Sigmoid colon (tissue), 7 donors: ENCODE measurements at places on chromosomes 12 and 14. TPM values are rescaled to one million over a fixed set of nuclear protein-coding genes. Genes with fewer than 3 reads are reported as not detected.
A peak's percentile ranks its signal among the peaks of the same experiment; 100 is the strongest.

- DNase-seq: no peak
Observed at GRCh38 chr12:52655720-52656124, 3.7 kb upstream of the KRT2 start.

GRCh38 chr14:82855912-82856391, 1322.3 kb upstream of the SEL1L start:
- no peak for DNase-seq

DNA sequence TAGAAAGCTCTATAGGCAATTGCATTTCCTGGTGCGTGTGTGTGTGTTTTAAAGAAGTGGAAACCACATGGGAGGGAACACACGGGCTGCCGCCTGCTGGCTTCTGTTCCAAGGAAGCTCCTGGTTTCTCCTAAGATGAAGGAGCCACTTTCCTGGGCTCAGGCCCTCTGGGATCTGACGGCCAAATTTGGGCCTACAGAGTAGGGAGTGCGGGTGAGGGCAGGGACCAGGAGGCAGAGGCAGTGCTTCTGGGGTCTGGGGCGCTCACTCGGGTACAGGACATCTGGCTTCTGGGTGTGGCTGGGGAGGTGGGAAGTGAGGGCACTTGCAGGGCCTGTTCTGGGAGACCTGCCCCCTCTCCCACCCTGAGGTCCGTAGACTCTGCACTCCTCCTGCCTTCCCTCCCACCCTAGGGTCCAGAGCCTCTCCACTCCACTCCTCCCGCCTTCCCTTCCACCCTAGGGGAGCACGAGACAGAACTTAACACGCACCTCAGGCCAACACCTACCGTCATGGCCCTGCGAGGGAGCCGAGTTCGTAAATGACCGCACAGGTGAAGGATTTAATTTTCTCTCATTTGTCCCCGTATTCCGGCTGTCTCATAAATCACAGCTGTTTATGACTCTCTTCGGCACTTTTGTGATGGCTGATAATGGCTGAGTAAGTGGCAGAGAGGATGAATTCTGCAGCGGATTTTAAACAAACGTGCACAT, 127.7 kb downstream of the KIF26A start:
- peak; percentile 50 for DNase-seq

DNA sequence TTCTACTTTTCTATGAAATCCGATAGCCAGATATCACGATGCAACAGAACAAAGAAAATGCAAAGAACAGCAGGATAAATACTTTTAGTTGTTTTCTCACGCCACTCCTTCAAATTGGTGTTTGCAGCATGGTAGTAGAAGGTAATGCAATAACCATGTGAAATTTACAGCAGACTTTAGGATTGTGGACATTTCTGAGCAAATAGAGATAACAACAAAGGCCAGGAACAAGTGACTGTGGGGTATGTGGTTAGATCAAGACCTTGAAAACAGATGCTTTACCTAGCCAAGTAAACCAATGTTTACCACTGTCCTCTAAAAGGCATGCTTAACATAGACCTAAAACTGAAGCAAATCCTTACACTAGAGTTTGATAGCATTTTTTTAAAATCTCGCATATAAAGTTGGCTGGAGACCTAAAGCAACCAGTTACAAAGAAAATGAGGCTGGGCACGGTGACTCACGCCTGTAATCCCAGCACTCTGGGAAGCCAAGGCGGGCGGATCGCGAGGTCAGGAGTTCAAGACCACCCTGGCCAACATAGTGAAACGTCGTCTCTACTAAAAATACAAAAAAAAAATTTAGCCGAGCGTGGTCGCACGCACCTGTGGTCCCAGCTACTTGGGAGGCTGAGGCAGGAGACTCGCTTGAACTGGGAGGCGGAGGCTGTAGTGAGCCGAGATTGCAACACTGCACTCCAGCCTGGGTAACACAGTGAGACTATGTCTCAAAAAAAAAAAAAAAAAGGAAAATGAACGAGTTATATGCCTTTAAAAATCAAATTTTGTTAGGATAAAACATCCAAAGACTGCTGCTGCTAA, 123.2 kb upstream of the FOXN3 start:
- no peak for DNase-seq

- DNase-seq: no peak
Observed at GRCh38 chr12:98514982-98515286, 456 bp upstream of the TMPO start.

DNA sequence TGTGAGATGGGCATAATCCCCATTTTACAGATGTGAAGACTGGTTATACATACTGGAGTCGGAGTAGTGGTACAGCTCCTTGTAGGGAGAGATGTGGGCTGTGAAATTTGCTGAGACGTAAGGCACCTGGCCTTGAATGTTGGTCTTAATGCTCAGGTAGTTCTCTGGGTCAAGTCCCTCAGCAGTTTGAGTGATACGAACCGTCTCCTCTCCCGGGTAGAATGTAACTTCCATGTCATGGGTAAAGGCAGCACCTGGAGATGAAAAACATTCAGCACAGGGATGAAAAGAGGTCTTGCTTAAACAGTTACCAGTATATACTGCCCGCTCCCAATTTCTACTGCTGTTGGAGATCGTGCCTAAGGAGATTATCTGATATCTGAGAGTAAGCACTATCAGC, 28.3 kb downstream of the NID2 start:
- no peak for DNase-seq

GRCh38 chr12:27554421-27555186, 30.6 kb downstream of the PPFIBP1 start:
- peak; percentile 86 for DNase-seq

The OR5AU1 gene
- total RNA-seq: not detected

The PRH1 gene
- total RNA-seq: 53.9 TPM

The KRT79 gene
- not detected for total RNA-seq
